ENCODE measurements at places on chromosomes 7 and 10.

DNA sequence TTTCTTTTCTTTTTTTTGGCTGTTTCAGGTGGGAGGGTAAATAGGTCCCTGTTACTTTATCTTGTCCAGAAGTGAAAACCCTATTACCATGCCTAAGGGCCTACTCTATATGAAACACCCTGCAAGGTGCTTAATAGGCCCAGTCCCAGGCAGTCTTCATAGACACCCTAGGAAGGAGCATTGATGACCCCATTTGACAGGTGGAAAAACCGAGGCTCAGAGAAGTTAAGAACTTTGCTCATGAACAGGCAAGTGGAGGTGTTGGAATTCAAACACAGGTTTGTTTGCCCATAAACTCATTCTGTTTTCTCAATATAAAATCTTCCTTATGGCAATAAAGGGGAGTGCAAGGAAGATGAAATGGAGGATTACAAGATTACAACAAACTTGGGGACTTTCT lies 115.8 kb downstream of the ARHGAP22 start:
- DNase-seq, result no peak

DNA sequence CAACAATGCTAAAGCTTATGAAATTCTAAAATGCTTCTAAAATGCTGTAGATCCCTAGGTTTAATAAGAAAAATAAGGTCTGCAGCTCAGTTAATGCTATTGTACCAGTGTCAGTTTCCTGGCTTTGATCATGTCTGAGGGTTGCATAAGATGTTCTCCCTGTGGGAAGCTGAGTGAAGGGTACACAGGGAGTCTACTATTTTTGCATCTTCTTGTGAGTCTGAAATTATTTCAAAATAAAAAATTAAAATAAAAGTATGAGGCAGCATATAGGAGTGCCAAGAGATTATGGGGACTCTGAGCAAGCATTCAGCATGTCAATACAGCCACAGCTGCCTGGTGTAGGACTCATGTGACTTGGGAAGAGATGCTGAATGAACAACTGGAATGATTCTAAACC lies 14.7 kb downstream of the CHST15 start:
- no peak for DNase-seq

GRCh38 chr10:78357141-78358063 lies 323.7 kb downstream of the RPS24 start:
- no peak for DNase-seq

- DNase-seq, result no peak
Observed at GRCh38 chr7:45267262-45267661, 109.7 kb downstream of the RAMP3 start.

DNA sequence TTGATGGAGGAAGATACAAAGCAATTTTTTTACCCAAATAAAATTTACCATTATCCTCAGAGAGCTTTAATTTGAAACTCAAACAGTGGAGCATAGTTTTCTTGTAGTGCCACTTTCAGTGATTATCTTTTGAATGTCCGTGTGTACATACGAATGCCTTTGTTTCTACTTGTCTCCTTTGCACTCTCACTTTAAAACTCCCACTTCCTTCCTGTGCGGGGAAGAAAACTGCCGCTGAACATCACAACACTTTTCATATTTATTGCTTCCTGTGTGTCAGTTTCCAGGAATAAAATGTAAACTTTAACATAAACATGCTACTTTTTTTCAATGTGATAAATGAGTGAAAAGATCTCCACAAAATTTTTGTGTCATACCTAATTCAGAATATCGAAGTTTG lies 102.4 kb downstream of the SEMA3A start:
- DNase-seq, result peak; percentile 46

DNA sequence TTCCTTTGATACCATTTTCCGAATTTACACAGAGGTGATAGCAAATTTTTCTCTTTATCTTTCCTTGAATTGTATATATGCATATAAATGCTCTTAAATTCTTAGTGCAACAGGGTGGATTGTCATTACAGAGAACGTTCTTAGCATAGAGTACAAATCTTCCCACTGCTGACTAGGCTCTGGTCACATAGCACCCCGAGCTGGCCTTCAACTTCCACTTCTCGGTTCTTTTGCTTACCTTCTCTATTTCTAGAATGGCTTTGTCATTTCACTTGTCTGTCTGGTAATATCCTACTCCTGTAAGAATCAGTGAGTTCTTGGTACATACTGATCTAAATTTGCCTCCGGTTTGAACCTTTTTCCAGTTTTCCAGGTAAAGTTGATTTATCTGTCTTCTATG lies 13.4 kb downstream of the ADIRF start:
- DNase-seq, result no peak

DNA sequence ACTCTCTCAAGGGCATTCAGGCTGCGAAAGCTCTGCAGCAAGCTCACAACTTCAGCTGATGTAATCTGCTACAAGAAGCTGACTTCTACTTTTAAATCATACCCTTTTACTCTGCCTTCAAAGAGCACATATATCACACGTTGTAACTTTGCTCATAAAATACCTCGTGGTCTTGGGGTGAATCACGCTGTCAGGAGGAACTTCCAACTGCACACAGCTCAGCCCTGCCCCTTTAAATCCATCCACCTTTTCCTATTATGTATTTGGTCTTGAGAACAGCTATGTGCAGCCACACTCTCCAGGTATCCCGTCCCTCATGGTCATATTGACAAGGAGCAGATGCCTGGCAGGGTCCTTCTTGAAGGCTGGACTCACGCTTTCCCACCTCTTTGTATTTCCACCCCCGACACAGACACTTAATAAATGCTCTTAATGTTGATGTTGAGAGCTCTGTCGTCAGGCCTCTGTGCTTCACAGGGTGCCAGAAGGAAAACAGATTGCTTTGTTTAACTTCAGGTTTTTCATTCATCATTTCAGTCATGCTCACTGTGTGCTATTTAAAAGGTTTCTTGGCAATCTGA lies 47.6 kb downstream of the ICA1 start:
- DNase-seq, result no peak

DNA sequence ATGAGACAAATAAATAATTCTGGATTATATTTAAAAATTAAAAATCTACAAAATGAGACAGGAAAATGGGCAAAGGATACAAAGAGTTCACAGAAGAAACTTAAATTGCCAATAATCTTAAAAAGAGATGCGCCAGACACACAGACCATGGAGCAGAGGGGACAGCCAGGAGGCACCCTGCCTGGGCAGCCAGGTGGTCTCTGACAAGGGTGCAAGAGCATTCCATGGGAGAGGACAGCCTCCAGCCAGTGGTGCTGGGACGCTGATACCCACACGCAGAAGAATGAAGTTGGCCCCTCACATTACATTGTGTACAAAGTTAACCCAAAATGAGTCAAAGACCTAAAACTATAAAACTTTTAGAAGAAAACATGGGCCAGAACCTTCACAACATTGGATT lies 106.3 kb downstream of the NKX6-2 start:
- DNase-seq, result no peak

DNA sequence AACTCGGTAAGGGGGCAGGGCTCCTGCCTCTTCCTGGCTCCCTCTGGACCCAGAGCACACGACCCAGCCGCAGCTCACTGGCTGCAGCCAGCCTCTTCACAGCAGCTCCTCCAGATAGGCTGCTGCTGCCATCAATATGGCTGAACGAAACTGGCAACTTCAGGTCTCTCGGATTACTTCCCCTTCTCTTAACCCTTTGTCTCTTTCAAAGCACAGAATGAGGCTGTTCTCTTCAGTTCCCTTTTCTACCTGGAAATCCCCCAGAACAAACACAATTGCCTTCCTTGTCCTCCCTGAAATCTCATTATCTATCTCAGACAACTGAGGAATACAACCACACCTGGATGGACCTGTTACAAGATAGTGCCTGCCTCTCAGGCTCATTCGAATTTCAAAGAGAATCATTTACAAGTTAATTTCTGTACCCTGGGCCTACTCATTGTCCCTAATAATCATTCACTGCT lies 193.4 kb upstream of the MBL2 start:
- DNase-seq, result no peak

- no peak for DNase-seq
Observed at GRCh38 chr10:117609095-117609795, 66.7 kb downstream of the EMX2 start.

DNA sequence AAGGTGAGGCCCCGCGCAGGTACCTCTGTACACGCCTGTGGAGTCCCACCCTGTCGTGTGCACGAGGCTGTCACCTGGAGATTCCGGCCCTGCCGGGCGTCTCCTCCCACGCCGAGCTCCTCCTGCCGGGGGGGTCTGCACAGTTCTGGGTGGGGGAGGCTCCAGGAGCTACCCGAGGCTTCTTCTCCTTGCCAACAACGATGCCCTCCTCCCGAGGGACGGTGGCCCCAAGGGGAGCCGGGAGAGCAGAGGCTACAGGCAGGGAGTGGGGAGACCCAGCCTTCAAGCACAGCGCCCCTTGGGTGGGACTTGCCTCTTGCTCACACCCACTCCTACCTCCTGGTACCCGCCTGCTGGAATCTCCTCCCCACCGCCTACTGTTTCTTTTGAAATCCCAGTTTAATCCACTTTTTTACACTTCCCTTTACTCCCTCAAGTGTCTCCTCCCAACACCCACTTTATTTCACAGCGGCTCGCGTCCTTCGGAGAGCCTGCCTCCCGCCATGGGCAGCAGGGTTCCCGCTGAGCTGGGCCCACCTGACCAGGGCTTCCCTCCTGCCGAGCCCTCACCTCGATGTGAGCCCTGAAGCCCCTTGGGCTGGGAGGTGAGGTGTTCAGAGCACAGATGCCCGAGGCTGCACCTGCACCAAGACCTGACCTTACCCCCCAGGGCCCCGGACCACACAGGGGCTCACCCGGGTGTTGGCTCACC lies 338.1 kb downstream of the DNAJB6 start:
- no peak for DNase-seq

GRCh38 chr10:9901971-9902370 lies 1115.7 kb upstream of the CELF2 start:
- no peak for DNase-seq

DNA sequence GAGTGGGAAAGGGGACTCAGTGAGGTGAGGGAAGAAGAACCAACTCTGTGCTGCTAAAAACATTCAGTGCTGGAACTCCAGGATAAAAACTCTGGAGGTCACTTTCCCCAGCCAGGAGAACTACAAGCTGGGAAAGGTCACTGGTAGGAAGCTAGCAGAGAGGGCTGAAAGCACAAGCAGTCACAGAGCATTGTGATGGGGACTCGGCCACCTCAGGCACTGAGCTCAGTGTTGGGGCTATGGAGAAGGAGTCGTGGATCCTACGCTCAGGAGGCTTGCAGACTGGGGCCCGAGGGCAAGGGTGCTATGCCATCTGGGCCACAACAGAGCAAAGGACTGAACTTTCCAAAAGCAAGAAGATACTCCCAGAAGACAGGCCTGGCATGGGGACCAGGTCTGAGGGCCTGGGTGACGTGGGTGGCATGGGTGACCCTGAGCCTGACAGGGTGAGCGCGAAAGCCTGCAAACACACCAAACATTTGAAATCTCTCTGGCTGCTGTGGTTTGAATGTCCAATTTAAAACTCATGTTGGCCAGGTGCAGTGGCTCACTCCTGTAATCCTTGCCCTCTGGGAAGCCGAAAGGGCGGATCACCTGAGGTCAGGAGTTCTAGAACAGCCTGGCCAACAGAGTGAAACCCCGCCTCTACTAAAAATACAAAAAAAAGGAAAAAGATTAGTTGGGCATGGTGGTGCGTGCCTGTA lies 9.8 kb upstream of the ARHGAP19 start:
- no peak for DNase-seq

GRCh38 chr10:29332061-29332760 lies 43.3 kb downstream of the LYZL1 start:
- DNase-seq, result no peak

DNA sequence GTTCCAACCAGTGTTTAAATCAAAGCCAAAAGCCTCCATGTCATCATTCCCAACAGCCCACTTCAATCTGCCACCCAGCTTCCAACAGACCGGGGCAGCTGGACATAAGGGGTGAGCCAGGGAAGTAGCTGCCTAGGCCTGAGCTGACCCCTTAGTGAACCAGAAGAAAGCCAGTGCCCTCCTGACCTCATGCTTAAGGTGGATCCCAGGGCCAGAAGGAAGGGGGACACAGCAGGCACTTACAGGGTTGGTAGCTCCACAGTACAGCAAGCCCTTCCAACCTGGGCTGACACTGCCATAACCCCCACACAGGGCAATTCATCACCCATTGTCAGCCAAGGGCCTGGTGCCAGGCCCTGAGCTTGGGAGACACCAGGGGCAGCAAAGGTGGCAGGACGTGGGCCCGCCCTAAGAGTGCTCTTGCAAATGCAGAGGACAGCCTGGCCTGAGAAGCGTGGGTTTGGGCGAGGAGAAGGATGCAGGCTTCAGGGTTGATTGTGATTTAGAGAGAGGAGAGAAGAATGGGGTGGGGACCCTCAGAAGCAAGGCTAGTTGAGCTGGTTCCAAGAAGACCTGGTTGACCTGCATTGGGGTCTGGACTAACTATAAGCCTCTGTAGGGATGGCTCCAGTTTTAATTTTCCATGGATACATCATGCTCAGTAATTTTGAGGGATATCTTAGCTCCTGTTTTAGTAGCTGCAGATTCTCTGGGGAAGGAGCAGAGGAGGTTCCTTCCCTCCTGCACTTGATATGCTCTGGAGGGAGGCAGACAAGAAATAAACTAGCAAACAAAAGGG lies 3.1 kb upstream of the CYP26A1 start:
- no peak for DNase-seq

DNA sequence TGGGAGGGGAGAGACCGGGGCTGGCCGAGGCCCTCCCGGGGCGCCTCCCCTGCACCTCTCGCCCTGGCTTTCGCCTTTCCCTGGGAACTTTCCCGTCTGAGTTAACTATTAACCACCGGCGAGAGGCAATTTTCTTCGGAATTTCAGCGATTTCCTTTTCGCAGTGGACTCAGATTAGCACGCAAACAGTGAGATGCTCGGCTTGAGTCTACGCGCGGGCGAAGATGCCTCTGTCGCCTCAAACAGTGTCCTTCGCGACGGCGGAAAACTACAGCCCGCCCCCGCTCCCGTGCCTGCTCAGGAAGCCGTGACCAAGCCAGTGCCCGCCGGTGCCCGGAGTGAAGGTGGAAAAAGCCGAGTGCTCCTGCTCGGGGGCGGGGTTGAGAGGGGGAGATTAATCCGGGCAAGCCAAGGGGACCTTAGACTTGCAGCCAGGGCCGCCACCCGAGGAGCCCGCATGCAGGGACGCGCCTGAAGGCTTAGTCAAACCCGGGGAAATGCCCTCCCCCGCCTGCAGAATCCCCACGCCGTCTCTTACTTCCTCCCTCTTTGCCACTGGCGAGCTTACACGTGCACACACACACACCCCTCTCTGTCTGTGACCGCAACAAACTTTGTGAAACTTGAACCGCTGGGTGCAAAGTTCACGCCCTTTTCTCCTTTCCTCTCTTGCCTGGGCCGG lies 14.5 kb upstream of the PAX2 start:
- DNase-seq, result peak; percentile 4

- no peak for DNase-seq
Observed at GRCh38 chr7:80583901-80584300, 54.5 kb upstream of the CD36 start.

- DNase-seq, result no peak
Observed at GRCh38 chr7:140771826-140772225, 75.3 kb downstream of the NDUFB2 start.

- DNase-seq, result no peak
Observed at GRCh38 chr7:29946428-29947186, 43.0 kb downstream of the SCRN1 start.

GRCh38 chr10:110613996-110614495 lies 30.1 kb upstream of the RBM20 start:
- no peak for DNase-seq
